ENCODE measurements at places on chromosomes 12 and 14.

- DNase-seq: no peak
Observed at GRCh38 chr12:21305661-21306060, 29.1 kb downstream of the SLCO1A2 start.

DNA sequence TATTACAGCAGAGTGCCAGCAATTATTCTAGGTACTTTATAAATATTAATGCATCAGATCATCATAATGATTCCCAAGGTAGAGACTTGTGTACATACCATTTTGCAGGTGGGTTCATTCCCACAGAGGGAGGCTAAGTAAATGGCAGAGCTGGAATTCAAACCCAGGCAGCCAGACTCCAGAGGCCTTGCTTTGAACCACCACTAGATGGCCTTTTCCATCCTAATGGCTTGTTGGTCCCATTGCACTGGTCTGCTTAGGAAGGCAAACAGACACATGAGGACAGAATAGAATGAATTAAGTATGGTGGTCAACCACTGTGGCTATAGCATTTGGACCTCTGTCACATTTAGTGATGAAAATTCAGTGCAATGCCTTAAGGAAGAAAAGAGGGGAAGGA is 158.7 kb downstream of the METTL25 start:
- peak; percentile 5 for DNase-seq

DNA sequence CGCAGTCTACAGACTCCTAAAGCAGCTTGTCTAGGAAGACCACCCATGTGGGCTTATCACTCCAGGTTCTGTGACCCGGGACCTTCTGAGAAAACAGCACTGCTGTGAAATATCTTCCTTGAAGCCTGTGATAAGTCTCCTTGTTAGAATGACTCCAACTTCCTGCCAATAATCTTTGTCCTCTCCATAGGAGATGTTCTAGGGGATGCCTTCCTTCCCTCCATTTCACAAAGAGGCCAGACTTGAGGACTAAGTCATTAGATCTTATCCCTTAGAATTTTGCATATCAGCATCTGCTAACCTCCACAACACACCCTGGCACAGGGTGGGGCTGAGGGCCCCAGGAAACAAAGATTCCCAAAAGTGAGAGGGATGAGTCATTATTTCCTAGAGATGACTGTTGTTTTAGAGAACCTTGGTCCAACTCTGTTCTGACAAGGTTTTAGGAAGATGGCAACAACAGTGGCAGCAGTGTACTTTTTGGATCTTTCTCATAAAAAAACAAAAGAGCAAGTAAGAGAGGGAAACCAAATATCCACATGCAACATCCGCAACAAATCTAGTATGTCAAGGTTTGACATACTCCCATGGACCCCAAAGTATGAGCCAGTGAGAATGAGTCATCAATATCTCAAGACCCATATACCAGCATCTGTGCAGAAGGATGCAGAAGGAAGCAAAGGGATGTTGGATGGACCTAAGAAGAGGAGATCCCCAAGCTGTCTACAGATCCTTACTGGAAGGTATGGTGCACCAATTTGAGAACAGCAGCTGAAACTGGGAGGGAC is 6.0 kb downstream of the LTB4R start:
- peak; percentile 50 for DNase-seq

DNA sequence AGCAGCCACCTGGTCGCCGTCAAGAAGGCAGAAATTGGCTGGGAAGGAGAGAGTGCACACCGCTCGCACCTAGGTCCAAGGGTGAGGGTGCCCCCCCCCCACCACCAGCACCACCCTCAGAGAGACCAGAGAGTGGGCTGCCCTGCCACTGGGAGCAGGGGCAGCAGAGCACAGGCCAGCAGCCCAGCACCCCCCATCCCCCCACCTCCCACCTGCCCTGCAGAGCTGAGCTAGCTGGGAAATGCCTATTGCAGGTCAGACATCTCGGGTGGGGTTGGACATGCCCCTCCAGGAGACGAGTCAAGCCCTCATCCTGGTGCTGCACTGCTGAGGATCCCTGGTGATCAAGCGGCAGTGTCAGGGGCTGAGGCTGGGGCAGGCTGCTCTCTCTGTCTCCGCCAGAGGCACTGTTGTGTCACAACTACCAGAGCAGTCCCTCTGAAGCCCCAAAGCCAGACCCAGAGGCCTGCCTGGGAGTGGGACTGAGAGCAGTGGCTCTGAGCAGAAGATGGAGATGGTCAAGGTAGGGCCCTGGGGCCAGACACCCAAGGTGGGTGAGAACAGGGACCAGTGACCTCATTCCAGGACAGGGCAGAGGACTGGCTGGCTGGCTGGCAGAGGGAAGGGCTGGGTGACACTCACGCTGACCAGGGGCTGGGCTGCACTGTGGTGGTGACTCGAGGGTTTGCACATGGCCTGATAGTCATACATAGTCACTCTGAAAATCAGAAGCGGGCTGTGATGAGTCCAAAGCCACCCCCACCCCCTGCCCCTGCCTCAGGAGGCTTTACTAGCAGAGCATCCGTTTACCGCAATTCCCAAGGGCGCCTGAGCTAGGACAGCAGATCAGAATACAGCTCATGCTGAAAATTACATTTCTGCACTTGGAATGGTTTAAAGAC is 19.7 kb upstream of the LRTM2 start:
- peak; percentile 71 for DNase-seq

GRCh38 chr12:101863981-101864380 is 13.4 kb upstream of the DRAM1 start:
- DNase-seq: peak; percentile 37

DNA sequence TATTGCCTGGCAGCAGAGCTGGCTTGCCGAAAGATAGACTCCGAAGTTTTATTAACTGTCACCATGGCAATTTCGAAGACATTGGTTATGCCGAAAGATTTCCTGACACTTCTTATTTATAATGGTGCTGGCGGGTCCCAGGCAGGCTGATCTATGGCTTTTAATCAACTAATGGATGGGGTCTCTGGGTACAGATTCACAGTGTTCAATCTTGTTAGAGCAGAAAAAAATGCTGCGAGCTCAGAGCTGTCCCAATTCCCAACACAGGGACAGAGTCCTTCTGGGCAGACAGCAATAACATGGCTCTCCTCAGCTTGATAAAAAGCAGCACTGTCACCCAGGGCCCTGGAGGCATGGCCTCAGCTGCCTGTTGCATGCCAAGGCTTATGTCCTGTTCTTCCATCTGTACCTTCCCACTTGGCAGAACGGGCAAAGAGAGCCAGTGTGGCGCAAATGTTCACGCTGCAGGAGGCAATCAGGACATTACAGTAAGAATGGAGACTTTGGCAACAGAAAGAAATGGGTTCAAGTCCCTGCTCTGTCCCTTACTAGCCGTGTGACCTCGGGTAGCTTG is 228.2 kb upstream of the PWP1 start:
- no peak for DNase-seq

DNA sequence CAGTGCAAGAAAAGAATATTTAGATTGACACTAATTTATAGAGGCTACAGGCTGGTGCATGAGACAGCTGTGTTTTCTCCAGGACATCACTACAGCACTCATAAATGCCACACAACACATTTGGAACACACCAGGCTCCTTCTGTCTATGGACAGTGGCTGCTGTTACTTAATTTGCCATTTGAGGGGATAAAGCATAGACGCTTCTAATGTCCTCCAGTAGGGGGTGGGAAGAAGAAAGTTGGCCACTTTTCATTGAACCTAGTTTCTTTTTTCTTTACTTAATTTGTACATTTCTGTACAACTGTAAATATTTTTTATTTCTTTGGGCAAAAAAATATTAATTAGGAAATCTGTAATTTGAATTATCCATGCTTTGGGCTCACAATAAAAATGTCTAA is 12.4 kb upstream of the RTN1 start:
- DNase-seq: no peak

- no peak for DNase-seq
Observed at GRCh38 chr14:85762526-85762925, 232.6 kb downstream of the FLRT2 start.

- DNase-seq: no peak
Observed at GRCh38 chr14:105022276-105022670, 1.4 kb upstream of the CDCA4 start.

- DNase-seq: no peak
Observed at GRCh38 chr14:99101855-99102461, 170.0 kb downstream of the BCL11B start.

DNA sequence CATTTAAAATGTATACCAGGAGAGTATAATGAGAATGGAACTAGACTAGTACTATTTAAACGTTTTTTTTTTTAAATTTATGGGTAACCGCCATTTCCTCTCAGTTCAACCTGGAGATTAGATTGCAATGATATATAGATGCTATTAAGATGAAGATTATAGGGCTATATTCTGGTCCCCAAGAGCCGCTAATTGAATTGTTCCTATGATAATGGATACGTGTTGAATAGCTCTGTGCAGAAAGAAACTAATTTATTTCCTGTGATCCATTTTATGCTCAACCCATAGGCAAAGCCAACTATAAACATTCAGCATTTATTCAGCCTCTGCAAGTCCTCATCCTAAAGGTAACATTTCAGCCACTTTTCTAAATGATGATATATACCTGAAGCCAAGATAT is 1595.1 kb upstream of the SEL1L start:
- DNase-seq: no peak

DNA sequence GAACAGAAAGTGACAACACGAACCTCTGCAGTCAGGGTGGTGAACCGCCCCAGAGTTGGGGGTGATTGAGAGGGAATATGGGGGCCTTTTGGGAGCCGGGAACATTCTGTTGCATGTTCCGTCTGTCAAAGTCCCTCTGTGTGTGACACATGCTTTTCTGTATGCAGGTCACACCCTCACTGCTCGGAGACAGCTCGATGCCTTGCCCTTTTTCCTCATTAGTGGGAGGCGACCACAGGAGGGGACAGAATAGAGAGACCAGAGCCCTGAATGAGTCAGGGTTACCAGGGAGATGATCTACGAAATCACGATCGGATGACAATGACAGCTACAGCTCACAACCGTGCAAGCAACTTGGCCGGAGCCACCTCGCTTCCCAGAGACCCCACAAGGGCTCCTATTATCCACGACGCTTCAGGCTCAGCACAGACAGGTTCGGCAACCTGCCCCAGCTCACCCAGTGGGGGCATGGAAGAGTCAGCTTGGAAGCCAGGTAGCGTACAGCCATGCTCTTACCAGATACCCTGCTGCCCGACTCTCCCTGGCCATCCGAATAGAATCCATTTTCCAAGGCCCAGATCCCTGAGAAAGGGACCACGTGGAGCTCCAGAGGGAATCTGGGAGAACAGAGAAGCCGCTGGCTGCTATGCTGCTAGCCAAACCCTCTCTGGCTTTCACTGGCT is 38.8 kb downstream of the TESC start:
- no peak for DNase-seq

GRCh38 chr14:95296966-95297365 is 22.7 kb downstream of the CLMN start:
- no peak for DNase-seq

GRCh38 chr12:92503029-92503931 is 199.5 kb upstream of the PLEKHG7 start:
- DNase-seq: no peak

DNA sequence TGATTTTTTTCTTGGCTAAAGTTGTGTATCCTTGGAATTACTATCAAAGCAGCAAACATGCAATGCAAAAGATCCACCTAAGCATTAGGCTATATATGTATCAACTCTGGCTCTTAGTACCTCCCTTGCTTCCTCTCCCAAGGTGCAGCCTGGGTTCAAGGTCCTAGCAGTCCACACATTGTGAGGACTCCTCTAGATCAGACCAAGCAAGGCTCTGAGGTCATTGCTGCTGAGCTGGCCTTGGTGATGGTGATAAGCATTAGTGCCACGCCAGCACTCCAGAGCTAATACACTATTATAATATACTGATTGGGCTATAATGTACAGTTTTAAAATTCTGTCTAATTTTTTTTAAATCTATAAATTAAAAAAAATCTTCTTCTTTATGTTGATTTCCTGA is 196.9 kb upstream of the BTG1 start:
- no peak for DNase-seq

- DNase-seq: no peak
Observed at GRCh38 chr14:105388110-105388951, 10.0 kb upstream of the TEX22 start.
